ENCODE measurements at places on chromosomes 11 and 22. TPM values are rescaled to one million over a fixed set of nuclear protein-coding genes. Genes with fewer than 3 reads are reported as not detected.

DNA sequence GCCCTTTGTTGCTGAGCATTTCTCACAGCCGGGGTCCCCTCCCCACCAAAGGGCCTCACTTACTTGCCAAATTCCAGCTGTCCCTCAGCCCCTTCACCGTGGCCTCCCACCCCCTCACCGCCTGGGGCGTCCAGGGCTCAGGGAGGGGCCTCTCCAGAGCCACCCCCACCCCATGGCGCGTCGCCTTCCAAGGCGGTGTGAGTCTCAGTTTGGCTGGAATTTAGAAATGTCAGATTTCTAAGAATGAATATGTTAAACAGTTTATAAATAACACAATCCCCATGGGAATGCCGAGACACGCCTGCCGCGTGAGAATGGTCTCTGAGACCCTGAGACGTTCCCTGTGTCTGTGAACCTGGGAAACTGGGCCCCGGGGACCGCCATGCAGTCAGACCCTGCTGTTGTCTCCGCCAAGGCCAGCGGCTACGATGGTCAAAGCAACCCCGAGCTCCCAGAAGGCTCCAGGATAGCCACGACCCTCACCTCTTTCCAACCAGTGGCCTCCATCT, 28.9 kb downstream of the CELSR1 start:
- DNase-seq, result no peak
- no peaks in the 10 kb centered on the region for H3K36me3 ChIP-seq
- no peak overlapping the region for H3K27ac ChIP-seq

Gene SMIM35
- 0.09 TPM for total RNA-seq

DNA sequence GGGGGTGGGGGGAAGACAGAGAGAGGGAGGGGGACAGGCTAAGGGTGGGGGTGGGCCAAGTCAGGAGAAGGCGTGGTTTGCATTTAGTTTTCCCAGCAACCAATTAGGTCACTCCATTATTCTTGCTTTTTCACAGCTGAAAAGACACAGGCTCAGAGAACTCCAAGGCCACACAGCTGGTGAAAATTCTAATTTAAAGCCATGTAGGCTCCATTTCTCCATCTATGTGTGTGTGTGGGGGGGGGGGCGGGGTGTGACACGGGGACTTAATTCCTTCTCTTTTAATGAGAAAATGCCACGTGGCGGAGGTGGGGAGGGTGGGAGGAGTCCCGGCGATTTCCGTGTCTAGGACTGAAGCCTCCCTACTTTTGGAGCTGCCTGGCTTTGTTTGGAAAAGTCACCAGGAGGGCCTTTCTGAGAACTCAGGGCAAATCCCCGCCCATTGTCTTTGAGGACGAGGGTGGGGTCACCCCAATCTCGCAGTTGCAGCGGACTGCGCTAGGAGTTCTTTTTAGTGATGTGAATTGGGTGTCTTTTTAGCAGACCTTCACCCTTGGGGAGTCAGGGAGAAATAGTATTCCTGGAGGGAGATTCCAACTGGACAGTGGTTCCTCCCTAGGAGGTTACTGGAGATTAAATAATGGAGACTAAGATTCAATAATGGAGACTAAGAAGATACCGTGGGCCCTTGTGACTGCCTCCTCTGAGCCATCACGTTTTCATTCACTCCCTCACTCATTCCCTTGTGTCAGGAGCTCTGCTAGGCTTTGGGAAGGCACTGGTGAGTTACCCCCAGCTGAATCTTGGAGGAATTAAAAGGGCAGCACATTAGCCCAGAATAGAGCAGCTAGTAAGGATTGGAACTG, 36.4 kb upstream of the PTPRJ start:
- H3K4me1 ChIP-seq, result no peaks in the 10 kb centered on the region
- H3K36me3 ChIP-seq, result no peaks in the 10 kb centered on the region
- H3K27ac ChIP-seq, result no peak overlapping the region
- no peak overlapping the region for H3K4me3 ChIP-seq
- no peaks in the 10 kb centered on the region for H3K27me3 ChIP-seq

DNA sequence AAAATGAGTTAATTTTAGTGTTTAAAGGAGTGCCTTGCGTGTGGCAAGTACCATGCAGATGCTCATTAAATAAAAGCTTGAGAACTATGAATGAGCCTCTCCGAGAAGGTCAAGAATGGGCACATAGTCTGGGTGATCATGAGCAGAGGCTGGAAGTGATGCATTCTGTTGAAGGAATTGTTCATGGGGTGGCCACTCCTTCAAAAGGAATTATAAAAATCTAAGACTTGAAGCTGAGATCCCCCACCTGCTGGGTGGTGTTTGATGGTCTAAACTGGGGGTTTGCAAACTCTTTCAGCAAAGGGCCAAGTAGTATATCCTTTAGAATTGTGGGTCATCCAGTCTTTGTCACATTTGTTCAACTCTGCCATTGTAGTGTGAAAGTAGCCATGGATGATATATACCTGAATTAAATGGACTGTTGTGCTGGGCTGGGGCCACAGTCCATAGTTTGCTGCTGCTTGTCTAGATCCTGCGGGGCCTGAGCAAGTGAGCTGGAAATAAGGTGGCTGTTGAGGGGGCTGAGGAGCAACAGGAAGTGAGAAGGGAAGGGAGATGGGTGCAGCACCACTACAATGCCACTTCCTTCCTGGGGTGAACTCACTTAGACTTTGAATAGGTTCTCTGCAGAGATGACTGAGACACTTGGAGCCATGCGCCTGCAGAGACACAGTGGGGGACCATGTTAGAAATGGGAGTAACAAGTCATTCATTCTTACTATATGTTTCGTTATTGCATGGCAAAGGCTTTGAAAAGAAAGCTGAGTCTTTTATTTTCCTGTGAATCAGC, 179.0 kb downstream of the SNX19 start:
- H3K36me3 ChIP-seq, result no peaks in the 10 kb centered on the region
- H3K4me3 ChIP-seq, result no peak overlapping the region
- H3K4me1 ChIP-seq, result no peaks in the 10 kb centered on the region
- H3K27me3 ChIP-seq, result no peaks in the 10 kb centered on the region
- no peak for DNase-seq

Gene GALNT18
- total RNA-seq, result 9.6 TPM

DNA sequence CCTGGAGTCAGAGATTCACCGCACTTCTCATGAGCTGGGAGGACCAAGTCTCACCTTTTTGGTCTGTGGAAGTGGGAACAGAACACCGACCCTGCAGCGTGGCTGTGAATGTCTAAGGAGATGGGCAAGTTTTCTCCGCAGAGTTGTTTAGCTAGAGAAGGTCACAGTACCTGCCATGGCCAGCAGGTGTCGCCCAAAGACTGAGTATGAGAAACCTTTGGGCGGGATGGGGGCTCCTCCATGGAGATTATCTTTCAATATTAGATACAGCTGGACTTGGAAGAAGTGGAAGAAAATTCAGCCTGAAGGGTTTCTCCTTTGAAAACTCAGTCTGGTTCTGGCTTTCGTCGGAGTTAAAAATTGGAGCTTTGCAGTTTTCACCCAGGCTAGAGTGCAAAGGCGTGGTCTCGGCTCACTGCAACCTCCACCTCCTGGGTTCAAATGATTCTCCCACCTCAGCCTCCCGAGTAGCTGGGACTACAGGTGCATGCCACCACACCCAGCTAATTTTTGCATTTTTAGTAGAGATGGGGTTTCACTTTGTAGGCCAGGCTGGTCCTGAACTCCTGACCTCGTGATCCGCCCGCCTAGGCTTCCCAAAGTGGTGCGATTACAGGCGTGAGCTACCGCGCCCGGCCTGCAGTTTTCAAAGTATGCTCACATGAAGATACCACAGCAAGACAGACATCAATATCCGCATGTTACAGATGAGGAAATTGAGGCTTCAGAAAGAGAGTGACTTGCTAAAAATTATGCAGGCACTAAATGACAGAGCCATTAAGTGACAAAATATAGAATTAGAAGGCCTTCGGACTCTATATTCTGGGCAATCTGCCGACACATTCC, 10.7 kb upstream of the DSCAML1 start:
- H3K36me3 ChIP-seq, result no peaks in the 10 kb centered on the region
- H3K27me3 ChIP-seq, result no peaks in the 10 kb centered on the region
- H3K4me1 ChIP-seq, result no peaks in the 10 kb centered on the region

- H3K27me3 ChIP-seq, result no peaks in the 10 kb centered on the region
- DNase-seq, result no peak
- no peak overlapping the region for H3K27ac ChIP-seq
These were observed 97.2 kb downstream of the MICAL2 start for GRCh38 chr11:12207384-12208150.

Gene TRPM5
- not detected for total RNA-seq

- no peak for DNase-seq
- no peaks in the 10 kb centered on the region for H3K27me3 ChIP-seq
- no peaks in the 10 kb centered on the region for H3K36me3 ChIP-seq
- no peak overlapping the region for H3K4me3 ChIP-seq
- H3K4me1 ChIP-seq, result no peaks in the 10 kb centered on the region
These were observed 550.6 kb downstream of the SOX6 start for GRCh38 chr11:15805726-15806125.

DNA sequence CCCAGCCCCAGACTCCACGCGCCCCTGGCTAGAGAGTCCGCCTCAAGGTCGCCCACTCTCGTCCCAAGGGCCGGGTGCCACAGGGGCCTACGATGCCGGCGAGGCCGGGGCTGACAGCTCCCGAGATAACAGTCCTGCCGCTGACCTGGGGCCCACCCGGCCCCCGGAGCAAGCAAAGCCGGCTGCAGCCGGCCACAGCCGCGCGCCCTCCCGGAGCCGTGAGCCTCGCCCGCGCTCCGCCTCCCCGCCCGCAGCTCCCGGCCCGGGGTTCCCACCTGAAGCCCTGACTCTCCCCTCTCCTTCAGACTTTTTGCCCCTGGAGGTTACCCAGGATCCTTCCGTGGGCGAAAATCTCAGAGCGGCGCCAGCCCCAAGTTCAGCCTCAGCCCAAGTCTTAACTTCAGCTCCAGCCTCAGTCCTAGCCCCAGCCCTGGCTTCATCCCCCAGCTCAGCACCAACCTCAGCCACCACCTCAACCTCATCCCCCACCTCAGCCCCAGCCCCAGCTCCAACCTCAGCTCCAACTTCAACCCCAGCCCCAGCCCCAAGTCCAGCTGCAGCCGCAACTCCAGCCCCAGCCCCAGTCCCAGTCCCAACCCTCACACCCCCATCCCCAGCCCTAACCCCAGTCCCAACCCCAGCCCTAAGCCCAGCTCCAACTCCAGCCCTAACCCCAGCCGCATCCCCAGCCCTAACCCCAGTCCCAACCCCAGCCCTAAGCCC, 1.7 kb downstream of the KLHDC7B start:
- H3K4me3 ChIP-seq, result no peak overlapping the region
- peak; percentile 49 for DNase-seq
- H3K27ac ChIP-seq, result no peak overlapping the region
- H3K4me1 ChIP-seq, result no peaks in the 10 kb centered on the region

GRCh38 chr11:87036756-87037449, 831 bp upstream of the TMEM135 start:
- DNase-seq, result no peak
- peak overlapping the region; percentile 81 for H3K27ac ChIP-seq
- H3K4me3 ChIP-seq, result peak overlapping the region; percentile 93

- H3K36me3 ChIP-seq, result no peaks in the 10 kb centered on the region
- H3K4me1 ChIP-seq, result peaks cover 44% of the 10 kb centered on the region
- peak; percentile 35 for DNase-seq
- peak overlapping the region; percentile 88 for H3K27ac ChIP-seq
- H3K4me3 ChIP-seq, result no peak overlapping the region
These were observed 94.1 kb upstream of the AMOTL1 start for GRCh38 chr11:94673951-94674491.

GRCh38 chr22:29838599-29838956, 504 bp upstream of the ASCC2 start:
- H3K27ac ChIP-seq, result peak overlapping the region; percentile 94
- H3K4me1 ChIP-seq, result peaks cover 20% of the 10 kb centered on the region
- no peaks in the 10 kb centered on the region for H3K27me3 ChIP-seq
- H3K4me3 ChIP-seq, result peak overlapping the region; percentile 97

Gene RPL27A
- 562 TPM for total RNA-seq

Gene OR5J2
- total RNA-seq, result not detected

Gene UPK3A
- total RNA-seq, result 1.1 TPM

DNA sequence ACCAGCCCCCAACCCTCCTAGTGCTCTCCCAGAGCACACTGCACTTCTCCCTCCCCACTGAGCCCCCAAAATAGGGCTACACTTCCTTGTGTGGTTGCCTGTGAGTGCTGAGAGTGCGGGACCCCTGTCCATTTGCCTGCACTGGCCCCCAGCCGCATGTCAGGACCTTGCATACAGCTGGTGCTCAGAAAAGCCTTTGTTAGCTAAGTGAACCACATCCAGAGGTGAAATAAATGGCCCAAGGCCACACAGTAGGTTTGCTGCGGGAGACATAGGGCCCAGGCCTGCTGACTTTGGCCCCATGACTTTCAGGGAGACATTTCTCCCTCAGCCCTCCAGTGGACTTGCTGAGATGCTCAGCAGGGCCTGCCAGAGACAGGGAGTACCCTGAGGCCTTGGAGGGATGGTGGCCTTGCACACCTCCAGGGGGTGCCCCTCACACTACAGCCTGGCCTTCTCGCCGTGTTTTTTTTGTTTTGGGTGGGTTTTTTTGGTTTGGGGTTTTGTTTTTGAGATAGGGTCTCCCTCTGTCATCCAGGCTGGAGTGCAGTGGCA, 10.2 kb downstream of the SSTR3 start:
- no peaks in the 10 kb centered on the region for H3K36me3 ChIP-seq
- no peak for DNase-seq
- H3K4me1 ChIP-seq, result peaks cover 10% of the 10 kb centered on the region
- H3K27me3 ChIP-seq, result no peaks in the 10 kb centered on the region
- H3K27ac ChIP-seq, result no peak overlapping the region

Gene HTR3A
- not detected for total RNA-seq

DNA sequence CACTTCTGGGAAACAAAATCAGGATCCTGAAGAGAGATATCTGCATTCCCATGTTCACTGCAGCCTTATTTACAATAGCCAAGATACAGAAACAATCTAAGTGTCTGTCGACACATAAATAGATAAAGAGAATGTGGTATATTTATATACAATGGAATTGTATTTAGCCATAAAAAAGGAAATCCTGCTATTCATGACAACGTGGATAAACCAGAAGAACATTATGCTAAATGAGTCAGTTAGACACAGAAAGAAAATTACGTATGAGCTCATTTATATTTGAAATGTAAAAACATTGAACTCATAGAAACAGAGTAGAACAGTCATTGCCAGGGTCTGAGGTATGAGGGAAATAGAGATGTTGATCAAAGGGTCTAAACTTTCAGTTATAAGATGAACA, 6.1 kb downstream of the MRPL17 start:
- DNase-seq, result no peak
- H3K4me1 ChIP-seq, result peaks cover 8% of the 10 kb centered on the region
- H3K27me3 ChIP-seq, result no peaks in the 10 kb centered on the region
- H3K36me3 ChIP-seq, result peaks cover 4% of the 10 kb centered on the region
- no peak overlapping the region for H3K4me3 ChIP-seq

- no peaks in the 10 kb centered on the region for H3K27me3 ChIP-seq
- no peaks in the 10 kb centered on the region for H3K36me3 ChIP-seq
- DNase-seq, result no peak
- H3K4me1 ChIP-seq, result peaks cover 13% of the 10 kb centered on the region
- H3K4me3 ChIP-seq, result no peak overlapping the region
- no peak overlapping the region for H3K27ac ChIP-seq
These were observed 50.7 kb downstream of the C11orf91 start for GRCh38 chr11:33649944-33650343.

Gene PARVB
- total RNA-seq, result 172 TPM

Gene PTGDR2
- 13.9 TPM for total RNA-seq

Gene ETS1
- total RNA-seq, result 27.3 TPM

Gene CSF2RB
- total RNA-seq, result 1.0 TPM

Gene OAF
- total RNA-seq, result 12.2 TPM

Gene PHF21A
- total RNA-seq, result 17.2 TPM
